NCI-H82 (cell line): ENCODE measurements at places on chromosomes 4 and X.
A peak's percentile ranks its signal among the peaks of the same experiment; 100 is the strongest.

DNA sequence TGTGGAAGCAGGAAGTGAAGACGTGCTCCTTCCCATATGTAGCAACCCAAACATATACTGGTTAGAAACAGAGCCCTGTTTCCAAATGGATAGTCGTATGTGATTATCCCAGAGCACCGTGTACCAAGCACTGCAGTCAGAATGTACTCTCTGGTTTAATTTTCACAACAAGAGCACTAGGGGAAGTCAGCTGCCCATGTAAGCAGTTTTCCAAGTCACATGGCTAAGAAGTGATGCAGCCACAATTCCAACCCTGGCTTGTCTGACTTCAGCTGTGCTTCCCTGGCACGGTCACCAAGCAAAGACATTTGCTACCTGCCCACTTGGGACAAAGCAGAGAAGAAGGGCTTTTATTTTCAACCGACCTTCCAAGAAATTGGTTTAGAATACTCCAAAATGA, 28.2 kb upstream of the CEP135 start:
- DNase-seq: no peak

DNA sequence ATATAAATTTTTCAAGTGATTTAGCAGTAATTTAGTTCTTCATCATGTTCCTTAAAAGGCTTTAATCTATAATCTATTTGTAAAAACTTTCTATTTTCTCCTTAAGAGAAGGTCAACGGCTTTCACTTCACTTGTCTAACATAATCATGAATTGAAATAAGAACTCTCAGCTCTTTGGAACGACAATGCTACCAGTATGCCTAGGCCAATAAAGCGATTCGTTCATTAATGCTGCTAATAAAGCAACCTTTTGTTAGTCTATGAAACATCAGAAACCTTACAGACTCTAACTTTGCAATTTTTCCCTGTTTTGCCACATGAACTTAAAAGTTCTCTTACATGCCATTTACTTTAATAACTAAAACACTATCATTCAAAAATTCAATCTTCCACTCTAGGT, 47.6 kb downstream of the FBXW7 start:
- DNase-seq: no peak

DNA sequence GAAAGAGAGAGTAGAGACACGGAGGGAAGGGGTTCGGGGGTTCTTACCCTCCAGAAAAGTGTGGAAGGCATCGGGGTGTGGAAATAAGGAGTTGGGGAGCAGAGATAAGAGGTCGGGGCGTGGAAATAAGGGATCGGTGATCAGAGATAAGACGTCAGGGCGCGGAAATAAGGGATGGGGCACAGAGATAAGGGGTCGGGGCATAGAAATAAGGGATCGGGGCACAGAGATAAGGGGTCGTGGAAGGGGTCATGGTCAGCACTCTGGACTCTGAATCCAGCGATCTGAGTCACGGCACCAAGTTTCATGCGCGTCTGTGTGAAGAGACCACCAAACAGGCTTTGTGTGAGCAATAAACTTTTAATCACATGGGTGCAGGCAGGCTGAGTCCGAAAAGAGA, 119.1 kb downstream of the PCDH10 start:
- DNase-seq: no peak

- DNase-seq: no peak
Measured at GRCh38 chr4:105417624-105418023, 56.2 kb downstream of the PPA2 start.

DNA sequence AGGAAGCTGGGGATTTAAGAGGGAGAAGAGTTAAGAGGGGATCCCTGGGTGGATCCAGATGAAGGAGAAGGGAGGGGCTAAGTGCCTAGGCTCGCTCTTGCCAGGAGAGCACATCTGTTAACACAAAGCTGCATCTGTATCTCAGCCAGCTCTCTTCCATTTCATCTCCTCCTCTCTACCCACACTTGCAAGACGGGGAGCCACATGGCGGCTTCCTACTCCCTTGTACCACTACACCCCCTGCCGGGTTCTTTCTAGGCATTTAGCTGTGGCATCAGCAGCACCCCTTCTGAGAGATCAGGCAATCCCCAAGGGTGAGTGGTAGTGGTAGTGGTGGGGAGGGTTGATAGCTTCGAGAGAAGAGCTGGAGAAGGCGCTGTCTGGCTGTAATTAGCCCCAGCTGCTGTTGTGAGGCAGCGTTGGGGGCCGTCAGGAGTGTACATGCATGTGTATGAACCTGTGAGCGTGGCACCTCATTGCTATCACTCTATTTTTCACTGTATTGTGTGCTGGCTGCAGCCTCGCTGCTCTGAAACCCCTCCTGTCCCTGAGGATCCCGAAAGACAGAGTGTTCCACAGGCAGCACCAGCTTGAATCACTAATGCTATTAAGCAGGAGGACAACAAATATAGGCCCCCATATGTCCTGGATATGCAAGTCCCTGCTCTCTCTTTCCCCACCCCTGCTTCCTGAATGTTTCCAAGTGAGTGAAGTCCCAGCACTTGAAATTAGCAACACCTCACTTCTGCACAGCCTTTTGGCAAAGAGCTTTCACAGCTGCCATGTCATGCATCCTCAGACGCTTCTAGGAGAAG, 73.7 kb downstream of the RTL9 start:
- DNase-seq: peak; percentile 90

- DNase-seq: no peak
Measured at GRCh38 chr4:66837279-66837922, 707.9 kb downstream of the CENPC start.

DNA sequence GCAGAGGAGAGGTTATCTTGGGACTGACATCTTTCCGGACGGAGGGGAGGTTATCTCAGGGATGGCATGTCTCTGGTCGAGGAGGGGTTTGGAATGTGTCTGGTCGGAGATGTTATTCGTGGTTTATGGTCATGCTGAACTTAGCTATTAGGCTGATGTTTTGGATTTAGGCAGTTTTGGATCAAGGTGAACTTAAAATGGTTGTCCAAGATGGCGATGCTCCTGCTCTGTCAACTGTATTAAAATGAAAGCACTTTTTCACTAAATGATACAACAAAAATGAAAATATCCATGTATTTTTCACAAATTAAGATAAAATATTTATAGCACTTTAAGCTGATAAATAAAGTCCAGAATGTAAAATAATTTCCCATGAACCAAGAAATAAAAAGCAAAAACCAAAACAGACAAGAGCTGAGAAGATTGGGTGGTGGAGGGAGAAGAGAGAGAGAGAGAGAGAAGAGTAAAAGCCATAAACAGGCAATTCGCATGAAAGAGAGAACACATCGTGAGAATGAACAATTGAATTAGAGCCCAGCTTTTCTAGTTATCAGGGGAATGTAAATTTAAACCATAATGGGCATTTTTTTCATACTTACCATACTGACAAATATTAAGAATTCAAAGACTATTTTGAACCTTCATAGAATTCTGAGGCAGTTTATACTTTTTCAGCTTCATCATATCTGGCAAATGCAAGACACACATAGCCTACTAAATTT, 2236.0 kb upstream of the AGA start:
- DNase-seq: no peak

DNA sequence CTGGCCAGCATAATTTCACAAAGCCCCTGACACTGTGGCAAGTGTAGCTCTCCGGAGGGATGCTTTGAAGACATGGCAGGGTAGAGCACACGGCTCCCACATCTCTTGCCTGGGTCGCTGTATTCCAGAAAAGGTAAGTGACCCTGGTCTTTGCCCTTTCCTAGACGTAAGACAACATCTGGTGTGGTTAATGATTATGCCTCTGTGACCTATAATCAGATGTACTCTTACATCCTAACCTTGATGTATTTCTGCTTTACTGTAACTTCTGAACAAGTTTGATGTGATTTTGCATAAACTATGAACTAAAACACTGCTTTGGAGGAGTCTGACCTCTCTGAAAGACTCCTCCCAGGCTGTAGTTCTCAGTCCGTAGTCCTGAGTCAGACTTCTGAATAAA, 59.1 kb upstream of the ACSL1 start:
- no peak for DNase-seq

GRCh38 chr4:6263526-6264224, 6.0 kb upstream of the WFS1 start:
- no peak for DNase-seq

DNA sequence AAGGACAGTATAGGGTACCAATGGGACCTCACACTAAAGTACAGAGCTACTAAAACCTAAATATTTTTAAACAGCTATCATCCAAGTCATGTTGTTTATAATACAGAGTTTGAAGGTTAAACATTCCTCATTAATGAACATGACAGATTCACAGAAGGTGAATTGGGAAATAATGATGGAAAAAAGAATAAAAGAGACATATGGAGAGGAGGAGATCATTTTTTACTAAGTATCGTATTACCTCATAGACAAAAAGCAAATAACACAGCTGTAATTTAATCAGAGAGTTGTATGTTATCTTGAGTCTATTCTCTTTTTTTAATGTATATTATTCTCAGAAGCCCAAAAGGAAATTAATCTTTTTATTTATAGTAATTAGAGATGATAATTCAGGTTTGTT, 7.9 kb downstream of the PLK4 start:
- DNase-seq: no peak

DNA sequence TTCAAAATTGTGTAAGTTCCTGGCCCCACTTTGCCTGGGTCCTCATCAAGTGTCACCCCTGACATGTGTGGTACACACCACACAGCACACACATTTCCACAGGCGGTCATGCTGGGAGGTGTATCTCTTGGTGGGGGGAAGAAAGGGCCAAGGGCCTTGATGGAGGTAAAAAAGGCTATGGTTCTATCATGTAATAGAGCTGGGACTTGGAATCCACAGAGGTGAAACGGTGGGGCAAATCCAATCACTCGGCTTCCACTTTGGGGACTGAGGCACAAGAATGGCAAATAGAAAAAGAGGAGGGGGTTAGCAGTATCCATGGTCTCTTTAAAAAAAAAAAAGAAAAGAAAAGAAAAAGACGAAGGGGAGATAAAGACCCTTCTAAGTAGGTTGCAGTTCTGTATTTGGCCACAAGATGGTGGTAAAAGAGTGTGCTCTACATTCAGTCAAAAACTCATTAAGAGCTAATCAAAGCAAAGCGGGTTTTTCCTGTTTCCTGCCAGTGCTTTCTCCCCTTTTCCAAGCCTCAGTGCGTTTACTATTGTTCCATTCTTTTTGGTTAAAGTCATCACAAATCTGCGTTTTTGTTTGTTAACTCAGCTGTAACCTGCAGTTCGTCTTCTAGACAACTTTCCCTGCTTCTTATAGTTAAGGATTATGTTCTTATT, 37.0 kb upstream of the ATP6AP2 start:
- DNase-seq: peak; percentile 89
